ENCODE measurements at places on chromosomes 1 and 21. TPM values are rescaled to one million over a fixed set of nuclear protein-coding genes. Genes with fewer than 3 reads are reported as not detected.

RCC2 gene
- total RNA-seq: 42.6 TPM

MFAP2 gene
- 31.0 TPM for total RNA-seq

TAGLN2 gene
- total RNA-seq: 386 TPM

PLA2G2A gene
- 106 TPM for total RNA-seq

HAO2 gene
- not detected for total RNA-seq

JAM2 gene
- total RNA-seq: 66.6 TPM

CFAP141 gene
- total RNA-seq: not detected

AIRE gene
- not detected for total RNA-seq

GCSAML gene
- 1.2 TPM for total RNA-seq

CLCA1 gene
- not detected for total RNA-seq

CTSS gene
- total RNA-seq: 24.6 TPM

CFHR1 gene
- not detected for total RNA-seq

TMEM240 gene
- 6.8 TPM for total RNA-seq

RPS27 gene
- 1,937 TPM for total RNA-seq

OR6N1 gene
- total RNA-seq: not detected

CHI3L2 gene
- total RNA-seq: 0.82 TPM

TNFAIP8L2 gene
- total RNA-seq: 2.1 TPM

ANGPTL3 gene
- total RNA-seq: not detected

PAX7 gene
- 0.32 TPM for total RNA-seq

FCRLB gene
- total RNA-seq: 2.3 TPM

MAPKAPK2 gene
- total RNA-seq: 67.0 TPM

E2F2 gene
- 1.0 TPM for total RNA-seq

PAPPA2 gene
- total RNA-seq: 0.36 TPM

DMBX1 gene
- total RNA-seq: not detected

PADI1 gene
- total RNA-seq: 0.34 TPM

HMCN1 gene
- total RNA-seq: 3.5 TPM

OR2T33 gene
- not detected for total RNA-seq

HRNR gene
- total RNA-seq: 0.06 TPM

CD2 gene
- 0.57 TPM for total RNA-seq

SEC16B gene
- total RNA-seq: 3.2 TPM

FCGR3A gene
- total RNA-seq: 6.9 TPM

TNFRSF9 gene
- not detected for total RNA-seq

SLFNL1 gene
- 2.4 TPM for total RNA-seq

OR6K3 gene
- not detected for total RNA-seq

LDLRAD1 gene
- total RNA-seq: 0.55 TPM

FAM72B gene
- 0.46 TPM for total RNA-seq

RXFP4 gene
- total RNA-seq: not detected

FAM72C gene
- 0.55 TPM for total RNA-seq

PGLYRP3 gene
- total RNA-seq: not detected

ALPL gene
- 6.3 TPM for total RNA-seq

NPL gene
- 2.2 TPM for total RNA-seq

TFF3 gene
- 30.6 TPM for total RNA-seq

EPHA2 gene
- 14.8 TPM for total RNA-seq

LORICRIN gene
- not detected for total RNA-seq

BNIPL gene
- 13.2 TPM for total RNA-seq

Measured in prostate gland (tissue), 2 donors.